Muscle of back (tissue), 13 donors: ENCODE measurements at places on chromosomes 2 and 18.

- no peak for DNase-seq
Measured at GRCh38 chr18:50061876-50062517, 132.9 kb downstream of the MYO5B start.

DNA sequence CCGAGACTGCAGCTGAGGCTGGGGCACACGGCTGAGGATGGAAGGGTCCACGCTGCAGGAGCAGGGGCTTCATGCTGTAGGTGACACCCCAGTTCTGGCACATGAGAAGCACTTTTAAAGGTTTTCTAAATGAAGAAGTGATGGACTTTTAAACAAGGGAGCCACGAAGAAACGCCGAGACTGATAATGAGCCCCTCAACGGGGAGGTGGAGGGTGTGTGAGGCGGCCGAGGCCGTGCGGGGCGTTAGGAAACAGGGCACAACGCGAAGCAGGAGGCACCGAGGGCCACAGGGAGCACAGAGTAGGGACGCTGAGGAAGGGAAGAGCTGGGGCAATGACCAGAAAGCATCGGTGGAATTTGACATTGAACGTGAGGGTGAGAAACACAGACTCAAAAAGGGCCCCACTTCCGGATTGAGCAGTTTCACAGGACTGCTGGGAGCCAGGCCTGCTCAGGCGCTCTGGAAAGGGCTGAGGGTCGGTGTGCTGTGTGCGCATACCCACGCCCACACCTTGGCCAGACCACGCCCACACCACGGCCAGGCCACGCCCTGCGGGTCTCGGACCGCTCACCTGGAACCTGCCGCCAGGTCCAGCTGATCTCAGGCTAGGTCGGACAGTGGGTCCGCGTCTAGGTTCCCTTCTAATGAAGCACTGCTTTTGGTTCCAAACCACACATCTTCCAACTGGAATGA, 115.7 kb downstream of the GYPC start:
- no peak for DNase-seq

- DNase-seq, result no peak
Measured at GRCh38 chr2:194750926-194751325, 906.1 kb upstream of the SLC39A10 start.

DNA sequence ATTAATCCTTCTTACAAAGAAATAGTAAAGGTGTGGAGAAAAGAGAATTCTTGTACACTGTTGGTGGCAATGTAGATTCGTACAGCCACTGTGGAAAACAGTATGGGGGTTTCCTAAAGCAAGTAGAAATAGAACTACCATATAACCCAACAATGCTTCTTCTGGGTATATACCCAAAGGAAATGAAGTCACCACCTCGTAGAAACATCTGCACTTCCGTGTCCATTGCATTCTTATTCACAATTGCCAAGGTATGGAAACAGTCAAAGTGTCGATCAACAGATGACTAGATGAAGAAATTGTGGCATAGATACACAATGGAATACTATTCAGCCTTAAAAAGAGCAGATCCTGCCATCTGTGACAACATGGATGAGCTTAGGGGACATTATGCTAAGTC, 93.4 kb upstream of the TGIF1 start:
- DNase-seq, result no peak

DNA sequence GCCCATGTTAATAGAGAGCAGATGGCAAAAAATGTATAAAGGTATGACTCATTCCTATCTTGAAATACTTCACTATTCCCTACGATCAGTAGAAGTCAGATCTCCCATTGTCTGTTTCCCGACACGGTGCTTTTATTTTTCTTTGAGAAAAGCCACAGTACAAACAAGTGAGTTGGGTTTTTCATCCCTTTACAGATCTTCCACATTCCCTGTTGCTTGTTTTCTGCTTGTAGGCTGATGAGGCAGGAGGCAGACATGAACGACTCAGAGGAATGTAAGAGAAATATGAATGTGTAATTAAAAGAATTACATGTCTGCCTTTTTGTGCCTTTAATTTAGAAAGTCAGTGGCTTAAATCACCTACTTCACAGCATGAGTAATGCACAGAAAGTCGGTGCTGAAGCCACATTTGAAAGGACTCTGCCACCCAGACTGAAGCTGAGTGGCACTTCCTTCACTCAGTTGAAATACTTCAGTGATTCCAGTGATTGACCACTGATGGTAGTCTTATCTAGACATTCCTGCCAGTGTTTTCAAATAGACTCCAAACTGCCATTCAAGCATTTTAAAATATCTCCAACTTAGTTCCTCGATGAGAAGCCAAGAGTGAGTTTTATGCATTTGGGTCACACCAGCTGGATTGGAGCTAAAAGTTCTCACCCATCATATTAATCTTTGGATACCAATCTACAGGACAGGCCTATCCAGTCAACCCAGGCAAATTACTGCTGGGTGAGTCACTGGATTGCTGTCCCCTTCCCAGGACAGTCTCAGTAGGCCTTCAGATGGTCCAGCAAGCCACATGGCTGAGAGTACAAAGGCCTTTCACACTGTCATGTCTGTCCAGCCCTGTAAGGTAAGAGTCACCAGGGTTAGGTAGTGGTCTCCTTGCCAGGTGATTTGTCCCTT, 79.0 kb downstream of the COLEC12 start:
- no peak for DNase-seq

- DNase-seq, result no peak
Measured at GRCh38 chr2:179467111-179467510, 202.5 kb upstream of the SESTD1 start.

GRCh38 chr2:159711562-159712142, 654 bp upstream of the MARCHF7 start:
- DNase-seq, result no peak

DNA sequence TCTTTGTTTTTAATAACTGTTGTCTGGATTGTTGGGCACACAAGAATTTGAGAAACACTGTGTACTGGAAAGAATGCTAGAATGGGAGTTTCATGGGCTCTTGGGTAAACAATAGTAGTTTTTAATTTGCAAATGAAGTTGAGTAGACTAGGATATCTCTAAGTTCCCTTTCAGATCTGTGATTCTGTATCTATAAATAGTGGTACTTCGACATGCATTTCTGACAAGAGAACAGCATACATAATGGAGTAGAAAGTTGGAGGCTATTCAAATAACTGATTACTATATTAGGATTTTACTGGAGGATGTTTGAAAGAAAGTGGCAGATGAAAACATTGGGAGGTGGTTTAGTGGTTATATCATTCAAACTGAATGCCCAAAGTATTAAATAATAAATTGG, 29.5 kb downstream of the EPB41L5 start:
- DNase-seq, result no peak

DNA sequence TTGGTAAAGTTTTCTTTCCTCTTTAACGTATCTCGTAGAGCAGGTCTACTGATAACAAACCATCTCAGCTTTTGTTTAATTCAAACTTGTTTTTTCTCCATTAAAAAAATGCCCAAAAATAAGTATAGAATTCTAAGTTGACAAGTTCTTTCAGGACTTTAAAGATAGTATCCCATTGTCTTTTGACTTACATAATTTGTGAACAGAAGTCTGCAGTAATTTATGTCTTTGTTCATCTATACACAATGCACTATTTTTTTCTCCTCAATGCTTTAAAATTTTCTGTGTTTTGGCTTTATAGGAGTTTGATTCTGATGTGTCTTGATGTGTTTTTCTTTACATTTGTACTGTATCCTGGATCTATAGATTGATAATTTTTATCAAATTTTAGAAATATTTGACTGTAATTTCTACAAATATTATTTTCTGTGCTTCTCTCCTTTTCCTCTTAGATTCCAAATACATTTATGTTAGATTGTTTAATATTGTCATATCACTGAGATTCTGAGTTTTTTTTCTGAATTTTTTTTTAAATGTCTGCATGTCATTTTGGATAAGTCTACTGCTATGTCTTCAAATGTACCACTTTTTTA, 143.3 kb downstream of the FTCDNL1 start:
- DNase-seq, result no peak

DNA sequence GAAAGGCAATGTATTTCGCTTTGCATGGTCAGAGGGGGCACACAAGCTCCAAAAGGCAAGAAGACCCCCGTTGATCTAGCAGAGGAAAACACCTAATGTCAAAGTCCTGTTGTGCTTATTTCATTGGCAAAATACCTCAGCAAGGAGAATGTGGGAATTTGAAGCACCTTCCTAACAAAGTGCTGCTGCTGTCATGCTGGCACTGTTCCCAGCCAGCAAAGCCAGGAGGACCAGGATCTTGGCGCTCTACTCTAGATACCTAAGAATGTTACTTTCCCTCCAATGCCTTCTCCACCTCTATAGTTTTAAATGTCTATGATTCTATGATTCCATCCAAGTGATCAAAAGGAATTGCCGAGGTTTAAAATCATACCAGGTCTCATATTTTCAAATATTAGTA, 867.9 kb upstream of the POU3F3 start:
- no peak for DNase-seq

GRCh38 chr2:53559302-53559966, 208.2 kb upstream of the CHAC2 start:
- no peak for DNase-seq

DNA sequence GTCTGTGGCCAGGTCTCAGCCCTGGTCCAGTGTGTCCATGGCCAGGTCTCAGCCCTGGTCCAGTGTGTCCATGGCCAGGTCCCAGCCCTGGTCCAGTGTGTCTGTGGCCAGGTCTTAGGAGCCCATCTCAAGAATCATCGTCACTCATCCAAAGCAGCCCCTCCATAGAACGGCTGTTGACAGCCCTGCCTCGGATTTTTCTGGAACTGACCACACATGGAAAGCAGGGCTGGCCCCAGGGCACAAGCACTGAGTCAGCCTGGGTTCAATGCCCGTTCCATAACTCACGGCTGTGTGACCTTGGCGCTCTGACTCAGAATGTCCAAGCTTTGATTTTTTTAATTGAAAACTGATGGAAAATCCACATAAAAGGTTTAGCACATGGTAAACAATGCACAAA, 59.9 kb upstream of the SNTG2 start:
- no peak for DNase-seq

GRCh38 chr2:42954227-42954962, 162.0 kb upstream of the HAAO start:
- DNase-seq, result no peak

DNA sequence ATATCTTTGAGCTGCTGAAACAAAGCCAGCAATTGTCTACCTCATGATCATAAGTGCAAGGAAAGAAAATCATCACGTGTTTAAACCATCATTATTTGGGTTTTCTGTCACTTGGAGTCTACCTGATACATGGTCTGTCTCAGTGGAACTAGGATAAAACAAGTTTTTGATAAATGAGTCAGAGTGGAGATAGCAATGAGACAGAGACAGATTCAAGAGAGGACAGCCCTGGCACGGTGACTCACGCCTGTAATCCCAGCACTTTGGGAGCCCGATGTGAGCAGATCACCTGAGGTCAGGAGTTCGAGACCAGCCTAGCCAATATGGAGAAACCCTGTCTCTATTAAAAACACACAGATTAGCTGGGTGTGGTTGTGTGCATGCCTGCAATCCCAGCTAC, 93.8 kb downstream of the PMAIP1 start:
- no peak for DNase-seq

GRCh38 chr18:23635283-23636070, 27.2 kb downstream of the ANKRD29 start:
- DNase-seq, result no peak

GRCh38 chr18:49446481-49446880, 14.0 kb downstream of the DYM start:
- DNase-seq, result no peak
